ENCODE measurements at places on chromosomes 6 and 20.

- DNase-seq, result no peak
Observed at GRCh38 chr6:163635731-163636364, 221.3 kb downstream of the QKI start.

- DNase-seq, result no peak
Observed at GRCh38 chr6:160132297-160132637, 10.7 kb downstream of the SLC22A1 start.

GRCh38 chr6:83709748-83710050, 798 bp upstream of the SNAP91 start:
- no peak for DNase-seq

GRCh38 chr20:33948480-33948879, 45.2 kb upstream of the RALY start:
- DNase-seq, result no peak

GRCh38 chr6:42150254-42150653, 7.8 kb upstream of the C6orf132 start:
- DNase-seq, result no peak

GRCh38 chr6:117938311-117938995, 31.4 kb downstream of the SLC35F1 start:
- DNase-seq, result no peak
